Stimulated activated CD4-positive, alpha-beta T cell treated with anti-CD3 and anti-CD28 coated beads, Interleukin-1b, Interleukin-23, amount 100 ng/mL, for 1 hour (primary cell): ENCODE measurements at places on chromosomes 3 and 15.

DNA sequence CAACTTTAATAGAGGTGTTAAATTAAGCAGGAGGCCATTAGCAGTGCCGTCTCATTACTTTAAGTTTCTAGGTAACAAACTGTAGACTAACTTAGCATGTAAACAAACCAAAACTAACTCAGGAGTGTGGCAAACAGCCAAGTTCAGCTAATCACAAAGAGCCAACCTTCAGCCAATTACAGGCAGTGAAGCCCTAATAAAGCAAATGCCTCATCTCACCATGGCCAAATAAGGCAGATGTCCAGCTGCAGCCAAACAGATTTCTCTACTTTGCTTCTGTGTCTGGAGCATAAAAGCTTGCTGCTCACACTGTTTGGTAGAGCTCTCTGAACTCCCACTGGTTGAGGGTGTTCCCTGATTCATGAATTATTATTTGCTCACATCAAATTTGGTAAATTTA is 835.4 kb upstream of the GBE1 start:
- no peak for DNase-seq

DNA sequence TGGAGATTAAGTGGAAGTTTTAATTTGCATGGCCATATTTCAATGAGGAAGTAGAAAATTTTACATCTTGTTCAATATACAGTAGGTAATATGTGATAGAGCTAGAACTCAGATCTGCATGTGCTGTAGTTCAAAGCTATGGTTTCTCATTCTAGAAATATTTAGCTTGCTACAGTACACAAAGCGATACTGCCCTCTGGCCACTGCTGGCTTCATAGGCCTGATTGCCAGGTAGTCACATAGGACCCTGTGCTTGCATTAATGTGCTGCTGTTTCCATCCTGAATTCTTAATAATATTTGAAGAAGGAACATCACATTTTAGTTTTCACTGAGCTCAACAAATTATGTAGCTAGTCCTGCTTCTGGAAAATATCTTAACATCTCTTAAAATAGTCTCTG is 87.0 kb downstream of the PLSCR2 start:
- no peak for DNase-seq

DNA sequence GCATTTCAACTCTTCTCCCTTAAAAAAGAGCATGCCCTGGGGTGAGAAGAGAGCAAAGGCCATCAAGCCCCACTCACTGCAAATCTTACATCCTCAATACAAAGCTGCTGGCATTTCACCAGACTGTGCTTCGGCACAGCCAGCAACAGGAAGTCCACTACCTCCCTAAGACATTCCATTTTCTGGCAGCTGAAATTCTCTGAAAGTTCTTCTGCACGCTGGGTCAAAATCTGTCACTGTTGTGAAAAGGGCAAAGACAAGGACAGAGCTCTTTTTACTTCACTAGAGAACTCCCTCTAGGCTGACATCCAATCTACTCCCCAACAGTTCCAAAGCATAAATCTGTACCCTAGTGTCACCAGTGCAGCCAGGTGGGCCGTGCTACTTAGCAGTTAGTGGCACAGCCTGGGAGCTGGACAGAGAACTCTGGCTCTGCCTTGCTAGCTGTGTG is 6.3 kb downstream of the MTMR10 start:
- DNase-seq = no peak

GRCh38 chr3:174651951-174652350 is 207.2 kb upstream of the NAALADL2 start:
- no peak for DNase-seq

DNA sequence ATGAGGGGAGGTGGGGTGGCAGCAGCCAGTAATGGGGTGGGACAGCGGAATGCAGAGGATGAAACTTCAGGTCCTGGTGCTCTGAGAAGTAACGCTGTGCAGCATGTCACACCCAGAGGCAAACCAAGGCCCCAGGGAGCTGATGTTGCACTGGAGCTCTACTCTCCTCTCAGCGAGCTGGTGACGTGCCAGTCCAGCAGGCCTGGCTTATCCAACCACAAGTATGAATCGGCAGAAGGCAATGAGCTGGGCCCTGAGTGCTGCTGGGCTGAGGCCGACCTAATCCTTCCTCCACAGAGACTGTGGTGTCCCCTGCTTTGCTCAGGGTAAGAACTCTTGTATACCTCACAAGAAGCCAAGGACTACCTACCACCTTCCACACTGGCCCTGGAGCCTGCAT is 30.5 kb downstream of the CD86 start:
- DNase-seq = no peak
